ENCODE measurements at places on chromosomes 16 and 17. TPM values are rescaled to one million over a fixed set of nuclear protein-coding genes. Genes with fewer than 3 reads are reported as not detected.

Gene ARSG
- total RNA-seq = 2.3 TPM

Gene CTCF
- 33.1 TPM for total RNA-seq

Gene CTRL
- 2.0 TPM for total RNA-seq

Gene ABCC12
- not detected for total RNA-seq

Gene TNFRSF13B
- total RNA-seq = not detected

Gene KRTAP1-1
- not detected for total RNA-seq

Gene CXCL16
- 5.3 TPM for total RNA-seq

Gene PDP2
- 15.9 TPM for total RNA-seq

Gene FBXW10
- total RNA-seq = not detected

Gene CACNG5
- total RNA-seq = 0.21 TPM

Gene NPIPB2
- 10.3 TPM for total RNA-seq

Gene MEOX1
- total RNA-seq = 0.21 TPM

Gene FDXR
- 21.8 TPM for total RNA-seq

Gene SLC4A1
- not detected for total RNA-seq

Gene BCO1
- total RNA-seq = not detected

Gene CYB5D1
- 8.6 TPM for total RNA-seq

Gene TMEM114
- not detected for total RNA-seq

Gene TRPV3
- 0.31 TPM for total RNA-seq

Gene MPP3
- total RNA-seq = 7.1 TPM

Gene NPIPB9
- 0.90 TPM for total RNA-seq

Gene APOH
- total RNA-seq = 1.2 TPM

Gene RNF222
- total RNA-seq = not detected

Gene CACNB1
- 14.9 TPM for total RNA-seq

Gene WDR59
- 58.7 TPM for total RNA-seq

Gene KRTAP4-1
- total RNA-seq = not detected

Gene WFIKKN1
- 2.0 TPM for total RNA-seq

Gene PRSS33
- 0.59 TPM for total RNA-seq

Gene TBC1D3K
- total RNA-seq = 1.5 TPM

Gene TBC1D3
- not detected for total RNA-seq

Gene MRPL10
- 41.9 TPM for total RNA-seq

Gene KCNH4
- 1.5 TPM for total RNA-seq

Gene HS3ST3B1
- 0.59 TPM for total RNA-seq

Gene MYO15B
- 26.5 TPM for total RNA-seq

Gene TBC1D3C
- total RNA-seq = not detected

Gene HNF1B
- total RNA-seq = not detected

Gene NPIPB13
- 19.8 TPM for total RNA-seq

Gene RDM1
- 5.5 TPM for total RNA-seq

Gene TP53TG3B
- total RNA-seq = 0.18 TPM

Gene RHBDF2
- 67.8 TPM for total RNA-seq

Gene NACA2
- total RNA-seq = not detected

Gene CCL14
- total RNA-seq = not detected

Gene CLUH
- total RNA-seq = 119 TPM

Gene ATXN7L3
- total RNA-seq = 69.8 TPM

Gene CRYM
- 0.41 TPM for total RNA-seq

Gene MYOCD
- not detected for total RNA-seq

All from Panc1 (cell line).